Smooth muscle cell of the pulmonary artery (primary cell): ENCODE measurements at places on chromosomes 6 and 20. TPM values are rescaled to one million over a fixed set of nuclear protein-coding genes. Genes with fewer than 3 reads are reported as not detected.

PRRT1 gene
- total RNA-seq: 0.36 and 0.39 TPM in 2 replicates

SYCP2L gene
- 0.07 TPM in 1 of 2 replicates, not detected in the other for total RNA-seq

NKAIN2 gene
- under 0.01 and 0.10 TPM in 2 replicates for total RNA-seq

TCF19 gene
- 5.4 and 7.9 TPM in 2 replicates for total RNA-seq

SLC17A2 gene
- 0.07 TPM in 1 of 2 replicates, not detected in the other for total RNA-seq

MYH7B gene
- total RNA-seq: 0.13 and 0.20 TPM in 2 replicates

ZC3H12D gene
- 0.17 and 0.33 TPM in 2 replicates for total RNA-seq

MLIP gene
- total RNA-seq: 0.26 and 0.40 TPM in 2 replicates

RPN2 gene
- 462 and 520 TPM in 2 replicates for total RNA-seq

PDCD2 gene
- 36.7 and 43.0 TPM in 2 replicates for total RNA-seq

OPRM1 gene
- not detected in 2 replicates for total RNA-seq

NRN1 gene
- total RNA-seq: 0.39 and 16.3 TPM in 2 replicates

RBM24 gene
- 2.9 and 6.3 TPM in 2 replicates for total RNA-seq

STMND1 gene
- total RNA-seq: not detected in 2 replicates

PANK2 gene
- 41.0 and 41.4 TPM in 2 replicates for total RNA-seq

UBE2J1 gene
- 26.3 and 33.6 TPM in 2 replicates for total RNA-seq
